Activated T-cell treated with anti-CD3 and anti-CD28 coated beads for 24 hours (primary cell): ENCODE measurements at places on chromosomes 3 and 15.

DNA sequence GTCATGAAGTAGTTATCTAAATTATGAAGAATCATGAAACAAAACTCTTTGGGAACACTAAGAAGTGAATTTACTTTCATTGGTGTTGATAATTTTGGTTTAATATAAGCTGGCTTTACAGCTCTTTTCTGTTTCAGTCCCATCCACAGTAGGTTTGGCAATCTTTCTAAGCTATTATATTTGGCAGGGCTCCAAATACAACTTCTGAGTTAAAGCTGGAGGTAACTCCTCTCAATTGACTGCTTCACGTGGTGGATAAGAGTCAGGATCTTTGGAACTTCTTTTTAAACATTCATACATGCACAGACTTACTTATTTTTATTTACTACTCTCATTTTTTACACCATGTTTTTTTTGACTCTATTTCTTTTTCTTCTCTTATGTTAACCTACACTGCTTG is 106.5 kb upstream of the EPHA3 start:
- DNase-seq = no peak

DNA sequence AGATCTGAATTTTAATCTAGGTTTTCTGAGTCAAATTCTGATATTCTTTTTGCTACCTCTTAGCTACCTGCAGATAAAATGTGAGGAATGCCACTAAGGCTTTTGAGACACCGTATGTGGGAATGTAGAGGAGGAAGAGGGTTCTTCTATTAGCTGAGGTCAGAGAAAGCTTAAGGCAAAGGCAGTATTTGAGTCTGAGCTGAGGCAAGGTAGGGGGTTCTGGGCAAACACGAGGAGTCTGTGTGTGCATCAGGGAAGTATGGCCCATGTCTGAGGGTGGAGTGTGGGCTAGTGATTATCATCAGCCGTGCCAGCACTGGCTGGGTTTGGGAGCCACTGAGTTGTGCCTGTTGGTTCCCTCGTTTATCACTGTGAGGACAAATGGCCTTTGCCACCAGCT is 181.1 kb downstream of the SOX2 start:
- DNase-seq = no peak

DNA sequence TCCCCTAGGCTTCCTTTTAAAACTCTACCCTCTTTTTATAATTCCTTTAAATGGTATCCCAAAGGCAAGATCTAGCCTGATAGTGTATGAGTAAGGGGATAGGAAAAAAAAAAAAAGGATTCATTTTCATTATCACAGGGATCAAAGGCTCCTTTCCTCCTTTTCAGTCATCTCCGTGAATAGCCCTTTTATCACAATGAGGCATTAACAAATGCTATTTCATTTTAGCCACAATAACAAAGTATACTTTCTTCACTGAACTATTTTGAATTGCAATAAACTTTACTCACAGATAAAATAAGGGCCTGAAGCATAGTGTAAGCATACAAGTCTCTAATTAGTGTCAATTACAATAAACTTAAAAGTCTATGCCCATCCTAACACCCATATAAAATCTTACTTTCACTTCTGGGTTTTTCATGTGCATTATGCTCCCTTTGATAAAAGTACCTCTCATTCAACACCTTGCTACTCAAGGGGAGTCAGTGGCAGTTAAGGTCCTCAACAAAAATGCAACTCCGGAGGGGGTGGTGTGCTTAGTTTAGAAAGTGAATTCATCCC is 8.6 kb downstream of the HIGD1A start:
- no peak for DNase-seq

GRCh38 chr15:58307313-58307961 is 124.4 kb upstream of the LIPC start:
- no peak for DNase-seq

GRCh38 chr3:72725229-72725628 is 123.0 kb downstream of the SHQ1 start:
- DNase-seq = no peak

GRCh38 chr3:170966495-170966894 is 58.1 kb upstream of the EIF5A2 start:
- DNase-seq = no peak

- DNase-seq = no peak
These were observed 7.7 kb downstream of the TNK2 start for GRCh38 chr3:195900436-195901355.

GRCh38 chr15:68525815-68526214 is 53.0 kb upstream of the CORO2B start:
- no peak for DNase-seq

DNA sequence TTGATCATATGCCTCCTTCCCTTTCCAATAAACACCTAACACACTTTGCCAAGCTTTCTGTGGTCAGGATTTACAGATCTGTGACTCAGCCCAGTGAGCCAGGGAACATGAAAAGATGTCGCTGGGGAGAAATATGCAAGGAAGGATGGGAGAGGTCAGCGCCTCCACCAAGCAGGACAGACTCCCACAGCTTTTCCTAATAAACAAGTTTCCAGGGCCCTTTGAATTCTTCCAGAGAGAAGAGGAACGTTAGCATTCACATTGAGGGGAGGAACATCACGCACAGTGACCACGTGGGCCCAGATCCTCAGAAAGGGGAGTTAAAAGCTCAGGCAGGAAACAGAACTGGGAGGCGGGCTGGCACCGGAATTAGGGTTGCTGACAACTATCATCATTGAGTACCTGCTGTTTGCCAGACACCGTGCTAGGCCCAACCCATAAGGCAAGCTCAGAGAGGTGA is 33.3 kb upstream of the MRPS22 start:
- DNase-seq = no peak

- no peak for DNase-seq
These were observed 61.4 kb downstream of the COL8A1 start for GRCh38 chr3:99699841-99700240.

DNA sequence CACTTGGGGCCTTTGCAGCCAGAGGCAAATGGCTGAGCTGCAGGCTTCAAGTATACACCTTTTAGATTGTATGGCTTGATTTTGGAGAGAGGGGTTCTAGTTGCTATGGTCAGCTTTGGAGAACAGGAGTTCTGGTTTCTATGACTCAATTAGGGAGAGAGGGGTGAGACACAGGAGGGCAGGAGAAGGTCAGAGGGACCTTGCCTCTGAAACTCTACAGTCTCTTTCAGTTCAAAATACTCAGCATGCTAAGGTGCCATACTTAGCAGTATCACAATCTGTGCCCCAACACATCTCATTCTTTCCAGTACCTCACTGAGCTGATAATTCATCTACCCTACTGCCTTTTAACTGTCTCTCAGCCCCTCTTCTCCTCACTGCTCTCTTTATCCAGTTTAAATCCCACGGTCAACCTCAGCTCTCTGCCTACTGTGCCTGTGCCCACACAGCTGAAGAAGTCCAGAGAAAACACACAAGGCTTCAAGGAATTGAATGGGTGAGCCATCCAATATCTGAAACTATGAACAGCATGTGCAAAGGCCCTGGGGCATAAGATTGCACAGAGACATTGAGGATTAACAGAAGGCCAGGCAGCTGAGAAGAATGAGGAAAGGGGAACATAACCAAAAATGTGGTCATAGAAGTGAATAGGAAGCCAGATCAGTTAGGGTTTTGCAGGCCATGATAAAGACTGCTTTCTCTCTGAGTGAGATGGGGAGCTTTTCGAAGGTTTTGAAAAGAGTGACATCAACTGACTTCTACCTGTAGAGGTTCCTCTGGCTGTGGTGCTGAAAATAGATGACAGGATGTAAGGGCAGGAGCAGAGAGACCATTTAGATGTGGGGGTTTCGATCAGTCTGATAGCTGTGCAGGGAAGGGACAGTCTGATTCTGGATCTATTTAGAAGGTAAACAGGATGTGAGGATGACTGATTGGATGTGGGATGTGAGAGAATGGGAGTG is 54.5 kb upstream of the C3orf80 start:
- DNase-seq = no peak

DNA sequence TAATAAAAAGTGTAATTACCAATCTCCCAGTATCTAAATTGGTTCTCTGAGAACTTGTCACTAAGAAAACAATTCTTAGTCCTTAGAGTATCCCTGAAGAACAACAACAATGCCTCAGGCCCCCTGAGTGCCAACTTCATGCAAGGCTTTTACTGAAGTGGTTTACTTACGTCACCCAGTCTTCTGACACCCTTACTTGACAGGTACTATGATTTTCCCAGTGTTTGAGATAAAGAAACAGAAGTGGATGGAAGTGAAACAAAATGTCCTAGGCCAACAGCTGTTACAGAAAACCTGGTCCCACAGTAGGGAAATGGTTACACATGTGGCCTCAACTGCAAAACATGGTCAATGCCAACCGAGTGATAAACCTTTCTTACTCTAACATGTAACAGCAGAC is 331.1 kb downstream of the FOXP1 start:
- no peak for DNase-seq

GRCh38 chr3:3101660-3102458 is 8.3 kb downstream of the IL5RA start:
- DNase-seq = no peak

GRCh38 chr15:68298882-68299381 is 21.4 kb downstream of the FEM1B start:
- no peak for DNase-seq
